ENCODE measurements at places on chromosomes 13 and 19. TPM values are rescaled to one million over a fixed set of nuclear protein-coding genes. Genes with fewer than 3 reads are reported as not detected.

The MUC16 gene
- polyA plus RNA-seq, result not detected

The SYNGR4 gene
- not detected for polyA plus RNA-seq

The MYO16 gene
- 2.5 TPM for polyA plus RNA-seq

The CDX2 gene
- polyA plus RNA-seq, result not detected

The ELSPBP1 gene
- not detected for polyA plus RNA-seq

The CD37 gene
- polyA plus RNA-seq, result not detected

The HRC gene
- not detected for polyA plus RNA-seq

The FGF22 gene
- polyA plus RNA-seq, result not detected

The ZNF534 gene
- 2.9 TPM for polyA plus RNA-seq

The ZNF229 gene
- polyA plus RNA-seq, result 9.2 TPM

The PGLYRP1 gene
- not detected for polyA plus RNA-seq

The OSCAR gene
- polyA plus RNA-seq, result not detected

The PRR22 gene
- polyA plus RNA-seq, result 1.0 TPM

The CDADC1 gene
- polyA plus RNA-seq, result 11.6 TPM

The SELENOV gene
- polyA plus RNA-seq, result 1.3 TPM

The CEACAM19 gene
- 1.9 TPM for polyA plus RNA-seq

The ZNF728 gene
- not detected for polyA plus RNA-seq

The MAST1 gene
- polyA plus RNA-seq, result 105 TPM
